ENCODE measurements at places on chromosomes 13 and 19.

DNA sequence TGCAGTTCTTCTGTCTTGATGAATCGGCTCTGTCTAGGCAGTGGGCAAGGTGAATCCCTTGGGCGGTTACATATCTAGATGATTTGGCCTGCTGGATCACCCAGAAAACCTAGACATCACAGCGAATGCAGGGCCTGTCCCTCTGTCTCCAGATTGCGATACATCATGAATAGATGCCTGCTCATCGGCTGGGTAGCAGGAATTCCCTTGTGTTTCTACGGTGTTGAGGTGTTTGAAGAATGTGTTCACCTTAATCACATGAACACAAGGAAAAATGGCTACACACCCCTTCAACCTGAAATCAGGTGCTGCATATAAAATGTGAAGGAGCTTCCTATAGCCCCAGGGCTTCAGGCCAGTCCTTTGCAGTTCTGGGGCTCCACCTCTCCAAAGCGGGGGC, 281.2 kb downstream of the SHISA2 start:
- DNase-seq = no peak

- peak; percentile 12 for DNase-seq
Measured at GRCh38 chr19:418761-419671, 10.1 kb upstream of the C2CD4C start.

DNA sequence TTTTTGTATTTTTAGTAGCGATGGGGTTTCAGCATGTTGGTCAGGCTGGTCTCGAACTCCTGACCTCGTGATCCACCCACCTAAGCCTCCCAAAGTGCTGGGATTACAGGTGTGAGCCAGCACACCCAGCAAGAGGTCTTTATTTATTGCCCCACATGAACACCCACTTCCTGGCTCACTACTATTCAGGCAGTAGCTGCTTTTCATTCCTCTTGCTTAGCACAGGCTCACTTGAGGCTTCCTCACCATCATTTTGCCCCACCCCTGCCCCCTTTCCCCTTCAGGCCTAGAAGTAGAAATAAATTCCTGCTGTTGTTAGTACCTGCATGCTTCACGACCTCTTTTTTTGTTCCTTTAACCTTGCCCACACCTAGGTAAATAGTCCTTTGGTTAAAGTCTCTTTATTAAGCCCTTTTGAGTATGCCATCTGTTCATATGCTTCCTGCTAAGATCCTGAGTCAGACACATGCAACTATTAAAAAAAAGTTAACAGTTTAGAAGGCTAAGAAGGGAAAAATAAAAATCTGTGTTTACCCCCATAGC, 33.5 kb upstream of the ITM2B start:
- no peak for DNase-seq

DNA sequence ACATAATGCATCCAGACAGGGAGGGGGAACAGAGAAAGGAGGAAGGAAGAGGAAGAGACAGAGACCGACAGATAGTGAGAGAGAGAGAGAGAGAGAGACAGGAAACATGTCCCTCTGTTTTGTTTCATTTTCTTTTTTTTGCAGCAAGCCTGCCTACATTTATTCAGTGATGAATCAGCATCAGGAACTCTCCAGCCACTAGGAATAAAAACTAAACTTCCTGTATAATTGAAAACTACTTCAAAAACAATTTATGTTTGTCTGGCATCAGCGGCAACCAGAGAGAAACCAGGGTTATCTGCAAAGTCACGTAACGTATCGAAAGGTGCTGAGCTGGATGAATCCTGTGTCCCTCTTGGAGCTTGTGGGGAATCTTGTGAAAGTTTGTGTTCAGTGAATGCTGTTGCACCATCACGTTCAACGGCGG, 148.6 kb upstream of the SOX21 start:
- DNase-seq = no peak

DNA sequence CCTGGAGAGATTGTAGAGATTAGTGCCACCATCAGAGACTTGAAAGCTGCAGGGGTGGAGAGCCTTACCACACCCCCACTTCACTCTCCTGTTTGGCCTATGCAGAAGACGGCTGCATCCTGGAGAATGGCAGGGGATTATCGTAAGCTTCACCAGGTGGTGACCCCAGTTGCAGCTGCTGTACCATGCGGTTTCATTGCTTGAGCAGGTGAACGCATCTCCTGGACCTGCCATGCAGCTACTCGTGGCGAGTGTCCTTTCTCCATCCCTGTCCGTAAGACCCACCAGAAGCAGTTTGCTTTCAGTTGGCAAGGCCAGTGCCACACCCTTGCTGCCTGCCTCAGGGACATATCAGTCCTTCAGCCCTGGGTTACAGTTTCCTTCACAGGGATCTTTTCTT, 21.2 kb downstream of the PPP5C start:
- DNase-seq = no peak

DNA sequence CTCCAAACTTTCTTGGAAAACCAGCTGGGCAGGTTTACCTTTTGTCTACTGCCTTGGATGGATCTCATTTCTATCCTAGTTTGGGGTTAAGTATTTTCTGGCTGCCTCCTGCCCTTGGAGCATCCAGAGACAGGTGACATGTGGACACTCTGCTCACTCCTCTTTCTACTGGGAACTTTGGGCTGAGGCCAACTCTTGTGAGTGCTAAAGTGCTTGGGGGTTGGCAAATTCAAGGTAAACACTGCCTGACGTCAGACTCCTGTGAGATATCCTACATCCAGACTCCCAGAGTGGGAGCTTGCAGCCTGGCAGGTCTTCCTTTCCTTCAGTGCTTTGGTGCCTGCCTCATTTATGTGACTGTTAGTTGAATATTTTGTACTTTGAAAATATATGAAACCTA, 388.1 kb downstream of the KCNRG start:
- no peak for DNase-seq

DNA sequence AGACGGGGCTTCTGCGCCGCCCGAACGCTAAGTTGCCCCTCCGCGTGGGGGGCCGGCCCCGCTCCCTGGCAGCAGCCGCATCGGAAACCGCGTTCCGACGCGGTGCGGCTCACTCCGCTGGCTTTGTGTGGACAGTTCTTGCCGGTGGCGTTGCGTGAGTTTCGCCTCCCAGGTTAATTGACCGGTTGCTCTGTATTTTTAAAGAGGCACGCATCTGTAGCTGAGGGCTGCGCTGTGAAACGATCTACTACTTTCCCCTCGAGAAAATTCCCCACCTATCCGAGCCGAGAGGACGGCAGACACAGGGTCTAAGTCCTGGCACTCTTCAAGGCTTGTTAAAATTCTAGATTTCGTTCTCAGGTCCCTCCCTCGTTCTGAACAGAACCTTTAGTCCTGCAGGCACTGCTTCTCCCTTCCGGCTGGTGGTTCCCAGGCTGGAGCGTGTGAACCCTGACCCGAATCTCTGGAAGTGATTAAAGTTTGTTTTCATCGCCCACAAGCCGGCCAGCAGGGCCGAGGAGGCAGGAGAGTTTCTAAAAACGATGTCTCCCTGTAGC, 933 bp downstream of the ARHGEF7 start:
- peak; percentile 19 for DNase-seq

- no peak for DNase-seq
Measured at GRCh38 chr13:97257228-97257755, 35.2 kb downstream of the MBNL2 start.

- no peak for DNase-seq
Measured at GRCh38 chr13:45296259-45296658, 44.7 kb downstream of the TPT1 start.

GRCh38 chr19:8367327-8368001, 3.5 kb downstream of the ANGPTL4 start:
- DNase-seq = peak; percentile 31

DNA sequence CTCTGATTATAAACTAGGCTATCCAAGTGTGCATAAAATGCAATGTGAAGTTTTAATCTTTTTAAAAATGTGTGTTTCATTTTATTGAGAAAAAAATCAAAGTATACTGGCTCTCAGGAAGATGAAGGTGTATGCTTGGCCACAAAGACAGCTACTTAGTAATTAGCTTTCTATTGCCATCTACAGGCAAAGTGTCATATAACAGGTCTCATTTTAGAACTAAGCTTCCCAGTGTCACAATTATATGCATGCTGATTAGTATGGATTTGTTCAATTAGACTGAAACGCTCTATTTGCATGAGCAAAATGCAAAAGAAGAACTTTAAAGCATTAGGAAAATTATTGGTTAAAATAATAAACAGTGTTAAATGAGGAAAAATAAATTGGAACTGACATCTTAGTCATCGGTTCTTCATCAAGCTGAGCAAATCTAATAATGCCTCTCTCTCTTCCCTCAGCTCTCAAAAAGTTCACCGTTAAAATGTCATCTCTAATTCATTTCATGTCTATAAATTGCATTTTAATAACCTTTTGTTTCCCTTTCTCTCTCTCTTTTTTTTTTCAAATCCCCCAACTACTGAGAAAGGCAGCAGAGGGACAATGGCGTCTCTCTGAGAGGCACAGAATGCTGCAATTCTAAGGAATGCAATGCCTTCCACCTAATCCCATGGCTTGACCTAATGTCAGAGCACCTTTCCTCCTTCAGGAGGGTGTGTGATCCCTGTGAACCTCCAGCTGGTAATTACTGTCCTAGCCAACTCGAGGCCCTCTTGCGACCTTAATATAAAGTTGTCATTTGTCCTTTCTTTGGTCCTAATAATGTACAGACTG, 313.1 kb upstream of the MAB21L1 start:
- DNase-seq = no peak

- DNase-seq = no peak
Measured at GRCh38 chr13:44868397-44868796, 120.9 kb downstream of the NUFIP1 start.

DNA sequence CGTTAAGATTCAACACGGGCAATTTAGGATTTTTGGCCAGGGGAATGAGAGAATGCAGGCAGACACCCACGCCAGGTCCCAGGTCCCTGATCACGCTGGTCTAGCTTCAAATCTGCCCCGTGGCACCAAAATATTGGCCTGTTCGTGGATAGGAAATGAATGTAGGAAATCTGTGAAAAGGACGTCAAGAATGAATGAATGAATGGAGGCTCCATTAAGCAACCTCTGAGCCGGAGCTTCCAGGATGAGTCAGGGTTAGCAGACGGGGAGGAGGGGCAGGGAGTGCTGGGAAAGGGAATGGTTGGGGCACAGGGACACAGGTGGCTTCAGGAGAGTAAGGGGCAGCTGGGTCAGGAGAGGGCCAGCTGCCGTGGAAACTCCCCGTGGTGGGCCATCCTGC, 4.2 kb downstream of the SULT2B1 start:
- peak; percentile 52 for DNase-seq

- no peak for DNase-seq
Measured at GRCh38 chr13:24605923-24606372, 74.3 kb upstream of the ATP12A start.

GRCh38 chr13:103187721-103188156, 121.5 kb upstream of the SLC10A2 start:
- DNase-seq = no peak

- no peak for DNase-seq
Measured at GRCh38 chr19:49579947-49580263, 451 bp downstream of the NOSIP start.

DNA sequence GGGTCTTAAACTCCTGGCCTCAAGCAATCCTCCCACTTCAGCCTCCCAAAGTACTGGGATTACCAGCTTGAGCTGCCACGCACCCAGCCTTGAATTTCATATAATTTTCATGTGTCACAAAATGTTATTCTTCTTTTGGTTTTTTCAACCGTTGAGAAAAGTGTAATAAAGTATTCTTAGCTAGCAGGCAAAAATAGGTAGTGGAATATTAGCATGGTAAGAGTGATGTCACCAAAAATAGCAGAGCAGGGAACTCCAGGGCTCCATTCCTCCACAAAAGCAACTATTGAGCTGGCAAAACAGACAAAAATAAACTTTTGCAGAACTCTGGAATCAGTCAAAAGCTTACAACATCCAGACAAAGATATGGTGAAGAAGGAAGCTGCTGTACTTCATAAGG, 43.9 kb downstream of the FBN3 start:
- DNase-seq = no peak

DNA sequence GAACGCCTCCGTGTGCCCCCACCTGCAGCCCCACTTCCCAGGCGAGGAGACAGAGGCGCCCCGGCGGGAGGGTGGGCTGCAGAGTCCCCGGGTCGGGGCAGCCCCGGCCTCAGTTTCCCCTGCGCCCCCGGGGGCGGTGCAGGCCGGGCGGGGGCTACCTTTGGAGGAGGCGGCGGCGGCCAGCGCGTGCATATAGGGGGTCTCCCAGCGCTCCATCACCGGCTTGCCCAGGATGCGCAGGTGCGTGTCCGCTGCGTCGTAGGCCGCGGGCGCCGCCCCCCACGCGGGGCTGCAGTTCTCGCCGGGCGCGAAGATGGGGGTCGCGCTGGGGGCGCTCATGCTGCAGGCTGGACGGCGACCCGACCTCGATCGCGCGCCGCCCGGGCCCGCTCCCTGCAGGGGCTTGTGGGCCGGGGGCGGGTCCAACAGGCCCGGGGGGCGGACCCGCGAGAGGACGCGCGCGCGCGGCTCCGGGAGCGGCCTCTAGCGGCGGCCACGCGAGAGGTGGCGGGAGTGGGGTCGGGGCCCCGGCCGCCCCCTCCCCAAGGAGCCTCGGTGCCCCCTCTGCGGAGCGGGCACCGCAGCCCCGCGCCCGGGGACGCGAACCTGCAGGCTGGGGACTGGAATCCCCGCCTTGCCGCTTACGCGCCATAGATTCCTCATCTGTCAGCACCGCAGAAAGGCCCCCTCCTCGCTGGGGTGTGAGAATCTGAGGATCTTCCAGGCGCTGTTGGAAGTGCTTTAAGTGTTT, at the start of gene GAMT:
TSS of gene GAMT (minus strand) at position 405 of the 751 bp plus-strand sequence. CDS start at position 339, 66 bp downstream.
- peak; percentile 61 for DNase-seq

DNA sequence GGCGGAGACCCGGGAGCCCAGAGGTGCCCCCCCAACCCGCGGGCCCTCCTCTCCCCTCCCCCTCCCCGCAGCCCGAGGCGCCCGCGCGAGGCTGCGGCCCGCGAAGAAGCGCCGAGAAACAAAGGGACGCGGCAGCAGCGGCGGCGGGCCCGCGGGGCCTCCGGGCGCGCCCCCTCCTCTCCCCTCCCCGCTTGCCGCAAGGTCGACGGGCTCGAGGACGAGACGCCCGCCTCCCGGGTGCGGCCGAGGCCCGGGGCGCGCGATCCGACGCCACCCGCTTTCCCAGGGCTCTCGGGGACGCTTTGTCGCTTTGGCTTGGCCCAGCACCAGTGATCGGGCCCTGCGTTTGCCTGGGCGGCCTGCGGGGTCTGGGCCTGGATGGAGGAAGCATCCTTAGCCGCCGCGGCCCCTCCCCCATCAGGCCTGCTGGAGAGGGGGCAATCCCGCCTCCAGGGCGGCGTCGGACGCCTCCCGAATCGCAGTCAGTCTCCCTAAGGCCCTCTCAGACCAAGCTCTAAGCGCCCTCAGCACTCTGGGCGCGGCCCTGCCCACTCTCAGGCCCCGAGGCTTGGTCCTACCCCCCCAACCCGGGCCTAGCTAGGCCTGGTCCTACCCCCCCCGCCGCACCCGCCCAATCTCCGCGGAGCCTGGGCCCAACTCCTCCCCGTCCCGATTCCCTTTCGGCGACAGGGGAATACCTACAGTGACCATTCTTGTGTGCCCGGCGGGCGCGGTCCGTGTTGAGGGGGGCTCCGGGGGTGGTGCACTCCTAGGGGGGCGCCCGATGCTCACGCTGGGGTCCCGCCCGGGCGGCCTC, 740 bp downstream of the ELAVL3 start:
- peak; percentile 78 for DNase-seq

- DNase-seq = no peak
Measured at GRCh38 chr13:29693275-29693945, 97.9 kb upstream of the SLC7A1 start.

Measured in glutamatergic neuron (in vitro differentiated cells).